ENCODE measurements at places on chromosomes 6 and 20.

DNA sequence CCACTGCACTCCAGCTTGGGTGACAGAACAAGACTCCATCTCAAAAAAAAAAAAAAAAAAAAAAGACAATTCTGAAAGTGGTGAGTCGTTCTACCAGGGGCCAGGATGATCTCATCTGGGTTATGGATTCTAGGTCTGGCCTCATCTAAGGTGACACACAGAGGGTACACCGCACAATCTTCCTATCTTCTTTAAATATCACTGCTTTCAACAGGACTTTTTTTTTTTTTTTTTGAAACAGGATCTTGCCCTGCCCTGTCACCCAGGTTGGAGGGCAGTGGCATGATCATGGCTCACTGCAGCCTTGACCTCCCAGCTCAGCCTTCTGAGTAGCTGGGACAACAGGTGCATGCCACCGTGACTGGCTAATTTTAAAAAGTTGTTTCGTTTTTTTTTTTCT, 67.7 kb downstream of the SLC16A10 start:
- no peak overlapping the region for H3K4me3 ChIP-seq
- no peaks in the 10 kb centered on the region for H3K27me3 ChIP-seq
- no peaks in the 10 kb centered on the region for H3K36me3 ChIP-seq
- no peak overlapping the region for H3K27ac ChIP-seq
- no peak for DNase-seq
- no peaks in the 10 kb centered on the region for H3K4me1 ChIP-seq

GRCh38 chr6:7891078-7891872, 19.3 kb downstream of the TXNDC5 start:
- H3K36me3 ChIP-seq = no peaks in the 10 kb centered on the region
- no peak overlapping the region for H3K4me3 ChIP-seq
- H3K27ac ChIP-seq = no peak overlapping the region
- no peaks in the 10 kb centered on the region for H3K4me1 ChIP-seq
- DNase-seq = no peak

- H3K4me3 ChIP-seq = no peak overlapping the region
- H3K36me3 ChIP-seq = no peaks in the 10 kb centered on the region
- no peaks in the 10 kb centered on the region for H3K4me1 ChIP-seq
- DNase-seq = no peak
- H3K27ac ChIP-seq = no peak overlapping the region
Observed at GRCh38 chr20:52577696-52578095, 386.1 kb upstream of the ZFP64 start.

DNA sequence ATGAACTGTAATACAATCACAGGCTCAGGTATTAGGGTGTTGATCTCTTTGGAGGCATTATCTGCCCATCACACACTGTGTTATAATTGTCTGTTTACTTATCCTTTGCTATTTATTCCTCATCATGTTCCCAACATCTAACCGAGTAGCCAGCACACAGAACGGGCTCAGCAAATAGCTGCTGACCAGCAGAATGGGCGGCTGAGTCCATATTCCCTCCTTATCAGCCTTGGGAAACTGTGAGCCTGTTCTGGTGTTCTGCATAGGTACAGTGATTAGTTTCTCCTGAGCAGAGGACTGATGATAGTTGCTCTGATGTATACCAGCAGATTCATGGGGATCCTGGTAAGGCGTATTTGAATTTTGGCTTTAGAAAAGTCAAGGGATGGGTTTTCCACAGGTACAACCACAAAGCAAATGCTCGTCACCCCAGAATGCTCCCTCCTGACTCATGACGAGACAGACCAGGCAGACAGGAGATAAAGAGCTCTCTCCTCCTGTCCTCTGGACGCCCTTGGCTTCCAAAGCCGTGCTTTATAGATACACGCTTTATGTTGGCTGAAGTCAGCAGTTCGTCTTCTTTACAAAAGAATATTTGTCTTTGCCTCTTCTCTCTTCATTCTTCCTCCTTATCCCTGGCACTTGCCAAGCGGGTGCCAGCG, 166.7 kb downstream of the TTLL2 start:
- H3K4me3 ChIP-seq = no peak overlapping the region
- no peaks in the 10 kb centered on the region for H3K36me3 ChIP-seq
- DNase-seq = no peak
- no peaks in the 10 kb centered on the region for H3K4me1 ChIP-seq
- no peaks in the 10 kb centered on the region for H3K27me3 ChIP-seq

DNA sequence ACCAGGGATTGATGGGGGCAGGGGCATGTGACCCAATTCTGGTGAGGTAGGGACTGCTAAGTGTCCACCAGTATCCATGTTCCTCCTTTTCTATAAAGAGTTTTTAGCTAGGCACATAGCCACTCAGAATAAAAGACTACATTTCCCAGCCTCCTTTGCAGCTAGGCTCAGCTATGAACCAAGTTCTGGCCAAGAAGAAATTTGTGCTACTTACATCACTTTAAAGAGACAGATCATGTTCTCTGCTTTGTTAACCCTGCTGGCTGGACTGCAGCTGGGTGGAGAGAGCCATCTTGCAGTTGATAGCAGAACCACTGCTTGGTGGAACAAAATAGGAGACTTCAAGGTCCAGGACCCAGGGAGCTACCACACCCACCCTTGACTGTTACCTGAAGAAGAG, 5.3 kb upstream of the CCM2L start:
- no peaks in the 10 kb centered on the region for H3K4me1 ChIP-seq
- DNase-seq = no peak
- H3K27ac ChIP-seq = no peak overlapping the region
- H3K4me3 ChIP-seq = no peak overlapping the region
- no peaks in the 10 kb centered on the region for H3K27me3 ChIP-seq
- no peaks in the 10 kb centered on the region for H3K36me3 ChIP-seq

- no peak overlapping the region for H3K4me3 ChIP-seq
- no peak overlapping the region for H3K27ac ChIP-seq
- no peaks in the 10 kb centered on the region for H3K4me1 ChIP-seq
- H3K36me3 ChIP-seq = no peaks in the 10 kb centered on the region
Observed at GRCh38 chr20:38387953-38388352, 41.7 kb downstream of the LBP start.

GRCh38 chr20:40565682-40566040, 123.4 kb downstream of the MAFB start:
- no peaks in the 10 kb centered on the region for H3K36me3 ChIP-seq
- H3K4me3 ChIP-seq = no peak overlapping the region
- H3K4me1 ChIP-seq = peaks cover 25% of the 10 kb centered on the region
- no peaks in the 10 kb centered on the region for H3K27me3 ChIP-seq
- no peak for DNase-seq

DNA sequence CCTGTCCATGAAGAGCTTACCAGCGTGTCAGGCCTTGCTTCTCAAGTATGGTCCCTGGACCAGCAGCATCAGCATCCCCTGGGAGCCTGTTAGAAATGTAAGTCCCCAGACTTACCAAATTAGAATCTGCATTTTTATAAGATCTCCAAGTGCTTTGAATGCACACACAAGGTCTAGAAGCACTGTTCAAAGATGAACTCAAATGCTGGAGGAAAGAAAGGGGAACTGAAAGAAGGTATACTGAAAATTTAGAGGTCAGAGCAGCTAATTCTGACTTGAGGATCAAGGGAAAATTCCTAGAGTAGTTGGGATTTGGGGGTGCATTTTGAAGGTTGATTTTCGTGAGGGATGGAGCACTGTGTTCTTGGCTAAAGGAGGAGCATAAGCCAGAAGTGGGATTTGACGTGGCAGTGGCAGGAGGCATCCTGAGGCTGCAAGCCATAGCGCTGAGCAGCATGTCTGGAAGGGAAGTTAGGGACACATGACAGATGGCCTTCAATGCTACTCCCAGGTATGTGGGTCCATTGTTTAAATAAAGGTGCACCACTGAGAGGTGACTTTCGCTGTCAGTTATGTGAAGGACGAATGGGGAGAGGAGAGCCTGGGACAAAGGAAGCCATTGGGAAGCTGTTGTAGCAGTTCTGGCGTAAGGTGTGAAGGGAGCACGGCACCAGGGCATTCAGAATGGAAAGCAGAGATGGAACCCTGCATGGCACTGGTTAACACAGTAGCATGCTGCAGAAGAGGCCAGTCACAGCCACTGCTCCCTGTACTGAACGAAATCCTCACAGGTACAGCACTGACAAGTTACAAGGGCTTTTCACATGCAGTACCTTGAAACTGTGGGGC, 36.2 kb downstream of the ARMC2 start:
- H3K4me1 ChIP-seq = no peaks in the 10 kb centered on the region
- no peaks in the 10 kb centered on the region for H3K27me3 ChIP-seq
- no peaks in the 10 kb centered on the region for H3K36me3 ChIP-seq
- no peak for DNase-seq
- no peak overlapping the region for H3K4me3 ChIP-seq

DNA sequence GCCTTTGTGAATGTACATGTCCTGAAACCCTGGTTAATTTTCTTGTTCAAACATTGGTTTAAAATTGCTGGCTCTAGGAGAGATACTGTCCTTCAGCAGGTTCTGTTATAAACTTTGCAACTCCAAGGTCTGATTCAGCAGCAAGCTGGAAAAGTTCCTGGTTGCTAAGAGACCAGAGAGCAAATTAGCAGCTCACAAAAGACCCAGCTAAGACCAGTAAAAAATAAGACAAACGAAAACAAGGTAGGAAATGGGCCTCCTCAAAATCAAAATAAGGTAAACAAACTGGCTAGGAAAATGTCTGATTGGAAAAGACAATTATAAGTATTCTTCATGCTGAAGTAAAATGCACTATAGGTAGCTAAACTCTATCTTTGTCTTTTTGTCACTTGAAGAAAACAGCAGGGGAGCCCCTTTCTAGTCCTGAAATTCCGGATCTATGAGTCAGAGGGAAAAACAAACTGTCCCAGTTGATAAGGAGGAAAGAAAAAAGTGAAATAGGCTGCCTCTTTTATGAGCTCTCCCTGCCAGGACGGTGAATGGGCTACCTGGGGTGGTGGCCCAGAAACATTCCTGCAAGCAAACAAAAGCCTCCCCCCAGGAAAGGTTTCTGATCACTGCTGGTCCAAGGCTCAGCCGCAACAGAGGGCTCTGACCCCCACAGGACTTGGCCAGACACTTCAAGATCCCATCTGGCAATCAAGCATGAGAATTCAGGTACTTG, 41.6 kb downstream of the UNC5CL start:
- no peaks in the 10 kb centered on the region for H3K4me1 ChIP-seq
- H3K4me3 ChIP-seq = no peak overlapping the region
- no peak overlapping the region for H3K27ac ChIP-seq
- no peaks in the 10 kb centered on the region for H3K36me3 ChIP-seq

- DNase-seq = no peak
- no peak overlapping the region for H3K27ac ChIP-seq
- H3K36me3 ChIP-seq = no peaks in the 10 kb centered on the region
- no peaks in the 10 kb centered on the region for H3K27me3 ChIP-seq
- no peak overlapping the region for H3K4me3 ChIP-seq
Observed at GRCh38 chr20:34377072-34377847, 14.2 kb downstream of the ITCH start.

DNA sequence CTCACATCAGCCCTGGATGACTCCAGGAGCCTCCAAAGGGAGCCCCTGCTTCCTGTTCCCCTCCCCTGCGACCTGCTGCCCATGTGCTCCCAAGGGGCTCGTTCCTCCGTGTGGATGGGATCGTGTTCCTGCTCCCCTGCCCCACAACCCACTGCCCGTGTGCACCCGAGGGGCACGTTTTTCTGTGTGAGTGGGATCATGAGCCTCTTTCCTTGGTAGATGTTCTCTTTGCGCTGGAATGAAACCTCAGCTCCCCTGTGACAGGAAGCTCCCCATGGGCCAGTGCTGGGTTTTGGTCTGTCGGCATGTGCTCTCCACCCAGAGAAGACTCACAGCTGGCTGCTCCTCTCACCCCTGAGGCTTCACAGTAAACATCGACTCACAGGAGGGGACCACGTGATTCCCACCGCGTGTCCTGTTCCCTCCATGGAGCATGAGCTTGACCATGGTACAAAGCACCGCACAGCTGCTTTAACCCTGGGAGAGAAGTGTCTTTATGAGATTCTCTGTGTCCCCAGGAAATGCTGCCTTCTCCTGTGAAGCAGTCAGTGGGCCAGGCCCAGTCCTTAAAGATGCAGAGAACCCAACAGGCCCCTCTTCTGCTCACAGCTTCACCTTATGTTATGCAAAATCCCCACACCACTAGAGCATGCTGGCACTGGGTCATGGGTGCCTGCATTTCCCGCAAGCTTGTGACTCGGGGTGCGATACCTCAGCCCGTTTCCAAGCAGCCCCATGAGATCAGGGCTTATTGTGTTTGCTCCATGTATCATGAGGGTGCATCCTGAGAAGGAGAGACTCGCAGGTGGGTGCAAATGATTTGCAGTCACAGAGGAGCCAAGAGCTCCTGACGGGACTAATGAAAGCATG, 215.1 kb downstream of the ERMARD start:
- H3K27ac ChIP-seq = no peak overlapping the region
- no peaks in the 10 kb centered on the region for H3K36me3 ChIP-seq

- no peaks in the 10 kb centered on the region for H3K27me3 ChIP-seq
- no peak for DNase-seq
- no peaks in the 10 kb centered on the region for H3K36me3 ChIP-seq
- H3K4me1 ChIP-seq = no peaks in the 10 kb centered on the region
- no peak overlapping the region for H3K4me3 ChIP-seq
- H3K27ac ChIP-seq = no peak overlapping the region
Observed at GRCh38 chr6:115551527-115551926, 509.2 kb downstream of the FRK start.

DNA sequence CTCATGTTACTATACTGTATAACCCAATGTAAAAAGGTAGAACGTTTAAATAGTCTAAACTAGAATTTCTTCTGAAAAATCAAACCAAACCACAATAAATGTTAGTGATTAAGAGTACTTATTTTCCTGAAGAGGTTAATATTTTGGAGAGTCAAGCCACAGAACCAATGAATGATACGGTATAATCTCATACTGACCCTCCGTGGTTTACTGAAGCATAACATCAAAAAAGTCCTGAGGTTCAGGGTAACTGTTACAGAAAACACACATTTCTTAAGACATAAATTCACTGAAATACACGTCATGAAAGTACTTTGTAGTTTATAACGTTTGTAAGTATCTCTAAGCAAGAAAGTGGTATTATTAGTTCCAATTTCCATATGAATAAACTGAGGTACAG, 28.9 kb downstream of the ESF1 start:
- H3K36me3 ChIP-seq = peaks cover 12% of the 10 kb centered on the region
- no peak overlapping the region for H3K27ac ChIP-seq
- H3K4me3 ChIP-seq = no peak overlapping the region
- DNase-seq = no peak

DNA sequence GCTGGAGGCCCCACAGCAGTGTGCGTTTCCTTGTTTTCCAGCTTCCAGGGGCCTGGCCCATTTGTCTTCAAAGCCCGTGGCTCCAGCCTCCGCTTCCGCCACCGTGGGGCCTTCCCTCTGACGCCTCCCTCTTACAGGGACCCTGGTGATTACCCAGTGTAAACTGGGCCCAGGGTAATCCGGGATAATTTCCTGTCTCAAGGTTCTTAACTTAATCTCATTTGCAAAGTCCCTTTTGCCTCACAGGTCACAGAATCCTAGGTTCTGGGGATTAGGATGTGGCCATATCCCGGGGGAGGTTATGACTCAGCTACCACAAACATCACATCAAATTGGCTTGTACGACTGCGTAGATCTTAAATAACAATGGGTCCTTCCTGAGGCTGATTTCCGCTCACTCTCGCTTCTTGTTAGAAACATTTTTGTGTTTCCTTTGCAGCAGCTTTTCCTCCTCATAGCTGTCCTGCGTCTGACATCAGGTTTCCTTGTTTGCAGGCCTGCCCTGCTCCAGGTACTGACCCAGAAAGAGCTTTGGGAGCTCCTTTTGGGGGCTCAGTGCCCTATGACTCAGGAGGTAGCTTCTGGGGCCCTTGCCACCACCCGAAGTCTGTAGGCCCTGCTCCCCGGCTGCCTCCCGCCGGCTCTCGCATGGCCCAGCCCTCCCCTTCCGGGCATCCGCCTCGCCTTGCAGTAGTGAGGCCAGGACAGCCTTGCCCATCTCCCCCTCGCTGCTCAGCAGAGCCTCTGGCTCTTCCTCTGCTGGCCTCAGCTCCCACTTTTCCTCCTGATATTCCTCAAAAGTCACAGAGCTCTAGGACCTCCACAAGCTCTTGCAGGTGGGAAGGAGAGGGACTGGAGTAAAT, 100.5 kb downstream of the ERMARD start:
- H3K27me3 ChIP-seq = no peaks in the 10 kb centered on the region
- H3K4me3 ChIP-seq = no peak overlapping the region
- DNase-seq = peak; percentile 79
- no peak overlapping the region for H3K27ac ChIP-seq
- no peaks in the 10 kb centered on the region for H3K36me3 ChIP-seq
